ENCODE measurements at places on chromosomes 11 and 22. TPM values are rescaled to one million over a fixed set of nuclear protein-coding genes. Genes with fewer than 3 reads are reported as not detected.

DNA sequence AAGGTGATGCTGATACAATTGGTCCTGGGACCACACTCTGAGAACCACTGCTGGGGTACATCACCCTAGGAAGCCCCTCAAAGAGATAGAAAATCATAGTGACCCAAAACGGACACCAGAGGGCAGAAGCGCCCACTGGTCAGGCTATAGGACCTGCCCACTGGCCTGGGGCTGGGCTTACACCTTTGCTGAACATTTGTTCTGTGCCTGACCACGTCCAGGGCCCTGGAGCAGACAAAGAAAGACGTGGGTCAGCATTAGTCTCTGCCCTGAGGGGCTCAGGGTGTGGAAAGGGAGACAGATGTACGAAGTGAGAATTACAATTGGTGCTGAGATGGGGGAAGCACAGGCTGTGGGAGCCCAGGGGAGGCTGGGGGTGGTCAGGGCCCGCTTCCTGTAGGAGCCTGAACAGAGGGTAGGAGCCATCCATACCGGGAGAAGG is 14.4 kb upstream of the SERPINH1 start:
- peaks cover 21% of the 10 kb centered on the region for H3K4me1 ChIP-seq
- H3K36me3 ChIP-seq: no peaks in the 10 kb centered on the region
- DNase-seq: peak; percentile 75
- H3K27ac ChIP-seq: peak overlapping the region; percentile 96
- no peaks in the 10 kb centered on the region for H3K27me3 ChIP-seq

GRCh38 chr22:47553436-47553835 is 791.0 kb downstream of the TBC1D22A start:
- H3K27me3 ChIP-seq: peaks cover 17% of the 10 kb centered on the region
- DNase-seq: no peak
- no peaks in the 10 kb centered on the region for H3K4me1 ChIP-seq
- H3K27ac ChIP-seq: no peak overlapping the region
- no peak overlapping the region for H3K4me3 ChIP-seq

GRCh38 chr11:45348729-45349128 is 62.6 kb upstream of the SYT13 start:
- peaks cover 45% of the 10 kb centered on the region for H3K4me1 ChIP-seq
- DNase-seq: no peak
- no peaks in the 10 kb centered on the region for H3K27me3 ChIP-seq
- H3K36me3 ChIP-seq: no peaks in the 10 kb centered on the region
- H3K4me3 ChIP-seq: no peak overlapping the region

GAS2 gene
- 3.4 TPM for total RNA-seq

PRG3 gene
- total RNA-seq: not detected

DNA sequence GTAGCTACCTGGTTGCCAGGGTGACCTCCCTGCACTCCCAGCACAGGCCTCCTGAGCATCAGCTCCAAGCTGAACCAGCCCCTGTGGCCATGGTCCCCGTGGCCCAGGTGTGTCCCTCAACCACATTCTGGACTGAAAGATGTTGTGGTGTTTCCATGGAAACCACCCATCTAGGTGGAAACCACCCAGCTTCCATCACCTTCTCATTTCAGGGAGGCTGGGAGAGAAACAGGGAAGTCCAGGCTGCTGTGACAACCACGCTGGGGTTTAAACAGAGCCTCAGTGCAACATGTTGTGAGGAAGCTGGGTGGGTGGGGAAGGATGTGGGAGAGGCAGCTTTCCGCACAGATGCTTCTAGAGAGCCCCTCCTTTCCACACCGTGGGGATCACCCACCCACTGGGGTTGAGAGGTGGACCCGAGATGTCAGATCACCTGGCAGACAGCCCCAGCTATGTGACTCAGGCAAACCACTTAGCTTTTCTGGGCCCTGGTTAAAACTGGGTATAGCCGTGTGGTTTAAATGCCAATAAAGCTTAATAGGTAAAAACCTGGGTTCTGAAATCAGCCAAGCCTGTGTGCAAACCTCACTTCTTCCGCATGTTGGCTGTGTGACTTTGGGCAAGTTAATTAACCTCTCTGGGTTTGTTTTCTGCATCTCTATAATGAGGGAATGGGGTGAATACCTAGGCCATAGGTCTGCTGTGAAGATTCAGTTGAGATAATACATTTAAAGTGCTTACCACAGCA is 46.4 kb downstream of the CD82 start:
- no peak overlapping the region for H3K27ac ChIP-seq
- peaks cover 25% of the 10 kb centered on the region for H3K4me1 ChIP-seq
- H3K27me3 ChIP-seq: no peaks in the 10 kb centered on the region

STK33 gene
- 17.3 TPM for total RNA-seq

DNA sequence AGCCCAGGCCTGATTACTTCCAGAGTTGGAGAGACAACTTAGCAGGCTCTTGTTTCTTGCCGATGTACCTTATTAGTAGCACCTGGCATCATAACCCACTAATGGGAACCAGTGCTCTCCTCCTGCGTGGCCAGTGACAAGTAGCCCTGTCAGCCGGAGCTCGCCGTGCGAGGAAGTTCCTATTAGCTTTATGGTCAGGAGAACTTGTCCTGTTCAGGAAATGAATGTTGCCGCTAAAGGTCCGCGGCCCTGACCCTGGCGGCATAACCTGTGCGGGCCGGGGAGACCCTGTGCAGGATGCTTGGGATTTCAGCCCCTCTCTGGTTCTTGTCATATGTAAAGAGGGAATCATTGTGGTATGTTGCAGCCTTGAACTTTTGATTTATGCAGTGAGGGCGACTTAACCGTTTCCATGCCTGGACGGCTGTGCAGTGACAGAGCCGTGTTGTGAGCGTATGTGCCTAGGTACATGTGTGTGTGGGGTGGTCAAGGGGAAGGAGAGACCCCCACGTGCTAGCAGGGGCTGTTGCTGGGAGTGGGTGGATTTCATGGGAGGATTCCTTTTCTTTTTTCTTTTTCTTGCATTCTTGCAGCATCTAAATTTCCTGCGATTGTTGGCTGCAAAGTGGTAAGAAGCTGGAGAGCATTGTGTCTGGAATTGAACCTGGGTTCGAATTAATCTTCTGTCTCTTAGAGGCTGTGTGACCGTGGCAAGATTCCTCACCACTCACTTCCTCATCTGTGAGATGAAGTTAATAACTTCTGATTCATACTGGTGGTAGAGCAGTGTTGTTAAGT is 15.2 kb downstream of the ZBTB16 start:
- no peak for DNase-seq
- H3K36me3 ChIP-seq: no peaks in the 10 kb centered on the region
- peak overlapping the region; percentile 79 for H3K27ac ChIP-seq
- no peaks in the 10 kb centered on the region for H3K27me3 ChIP-seq
- H3K4me1 ChIP-seq: peaks cover 81% of the 10 kb centered on the region

F2 gene
- not detected for total RNA-seq

GDPD4 gene
- total RNA-seq: not detected

DNA sequence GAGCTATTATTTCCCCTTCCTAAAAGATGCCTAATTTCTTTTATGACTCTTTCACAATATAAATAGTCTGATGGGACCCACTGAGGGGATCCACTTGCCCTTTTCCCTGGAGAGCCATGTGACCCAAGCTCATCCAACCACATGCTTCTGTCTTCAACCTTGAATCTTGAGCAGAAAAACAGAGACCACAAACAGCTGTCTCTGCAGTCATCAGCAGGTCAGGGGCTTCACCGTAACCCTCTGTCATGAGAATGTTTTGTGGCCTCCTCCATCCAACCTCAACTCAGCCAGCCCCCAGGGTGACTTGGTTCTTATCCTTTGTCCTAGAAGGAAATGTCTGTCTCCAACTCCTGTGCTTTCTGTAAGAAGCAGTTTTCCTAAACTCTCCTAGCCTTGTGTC is 129.6 kb upstream of the POU2AF2 start:
- no peaks in the 10 kb centered on the region for H3K36me3 ChIP-seq
- no peak overlapping the region for H3K4me3 ChIP-seq
- no peaks in the 10 kb centered on the region for H3K4me1 ChIP-seq
- no peak for DNase-seq
- H3K27ac ChIP-seq: no peak overlapping the region

Data from neural crest cell (in vitro differentiated cells).